ENCODE measurements at places on chromosomes 13 and 19.

DNA sequence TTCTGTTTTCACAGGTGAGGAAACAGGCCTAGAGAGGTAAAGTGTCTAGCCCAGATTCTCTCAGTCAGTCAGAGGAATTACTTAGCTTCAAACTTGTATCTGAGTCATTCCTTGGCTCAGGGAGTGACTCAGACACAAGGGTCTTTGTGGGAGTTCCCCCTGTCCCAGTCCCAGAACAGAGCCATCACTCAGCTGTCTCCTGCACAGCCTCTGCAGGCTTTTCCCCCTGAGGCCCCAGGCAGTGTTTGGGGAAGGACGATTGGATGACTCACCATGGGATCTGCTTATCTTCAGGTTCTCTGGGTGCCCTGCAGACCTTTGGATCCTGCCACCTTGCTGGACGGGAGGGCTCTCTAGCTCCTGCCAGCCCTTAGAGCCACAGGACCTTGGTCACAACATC lies 13.2 kb downstream of the ZNF793 start:
- no peak for DNase-seq

- DNase-seq = no peak
Measured at GRCh38 chr13:104632736-104633135, 1566.5 kb upstream of the SLC10A2 start.

GRCh38 chr19:3357992-3358688 lies 8.2 kb upstream of the NFIC start:
- DNase-seq = no peak

DNA sequence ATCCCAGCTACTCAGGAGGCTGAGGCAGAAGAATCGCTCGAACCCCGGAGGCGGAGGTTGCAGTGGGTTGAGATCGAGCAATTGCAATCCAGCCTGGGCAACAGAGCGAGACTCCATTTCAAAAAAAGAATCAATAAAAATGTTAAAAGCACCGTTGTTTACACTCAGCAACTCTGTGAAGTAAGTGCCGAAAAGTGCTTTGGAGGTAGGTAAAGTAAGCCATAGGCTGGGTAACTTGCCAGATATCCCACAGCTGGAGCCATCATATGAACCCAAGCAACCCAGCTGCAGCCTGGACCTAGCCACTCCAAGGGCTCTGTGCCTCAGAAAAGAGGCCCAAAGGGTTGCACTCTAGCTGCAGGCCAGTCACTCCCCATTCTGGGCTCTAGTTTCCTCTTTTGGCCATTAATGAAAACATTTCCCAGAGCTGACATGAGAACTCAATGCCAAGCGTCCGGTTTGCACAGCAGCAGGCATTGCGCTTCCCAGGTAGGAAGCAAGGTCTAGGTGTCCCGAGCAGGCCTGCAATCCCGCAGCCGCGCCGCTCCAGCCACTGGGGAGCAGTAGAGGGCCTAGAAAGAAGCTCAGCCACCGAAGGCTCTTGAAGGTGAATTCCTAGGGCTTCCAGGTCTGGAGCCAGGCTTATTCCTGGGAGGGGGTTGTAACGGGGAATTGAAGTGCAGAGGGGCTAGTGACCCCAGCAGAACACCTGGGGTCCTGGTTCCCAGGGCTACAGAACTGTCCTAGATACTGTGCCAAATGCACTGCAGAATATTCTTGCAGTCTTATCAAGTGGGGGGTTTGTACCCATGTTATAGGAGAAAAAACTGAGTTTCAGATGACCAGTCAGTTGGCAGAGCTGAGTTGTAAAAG lies 4.1 kb upstream of the CD79A start:
- peak; percentile 47 for DNase-seq

DNA sequence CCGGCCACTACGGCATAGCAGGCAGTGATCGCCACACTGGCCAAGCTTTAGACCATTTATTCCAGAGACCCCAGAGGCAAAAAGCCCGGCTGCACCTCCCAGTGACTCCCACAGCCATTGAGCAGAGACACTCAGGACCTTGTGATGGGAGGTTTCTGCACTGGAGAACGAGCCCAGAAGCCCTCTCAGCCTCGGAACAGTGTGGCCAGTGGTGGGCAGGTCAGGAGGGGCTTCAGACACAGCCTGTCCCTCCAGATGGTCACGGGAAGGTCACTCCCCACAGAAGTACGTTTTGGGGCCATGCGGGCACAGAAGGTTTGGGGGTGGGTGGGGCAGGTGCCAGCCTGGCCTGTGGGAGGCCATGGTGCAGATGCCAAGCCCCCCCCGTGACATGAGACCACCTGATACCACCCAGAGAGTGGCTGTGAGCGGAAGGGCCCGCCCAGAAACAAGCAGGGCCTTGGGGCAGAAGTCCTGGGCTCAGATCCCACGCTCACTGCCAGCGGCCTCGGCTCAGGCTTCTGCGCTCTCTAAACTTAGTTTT lies 599 bp upstream of the F10 start:
- DNase-seq = no peak

DNA sequence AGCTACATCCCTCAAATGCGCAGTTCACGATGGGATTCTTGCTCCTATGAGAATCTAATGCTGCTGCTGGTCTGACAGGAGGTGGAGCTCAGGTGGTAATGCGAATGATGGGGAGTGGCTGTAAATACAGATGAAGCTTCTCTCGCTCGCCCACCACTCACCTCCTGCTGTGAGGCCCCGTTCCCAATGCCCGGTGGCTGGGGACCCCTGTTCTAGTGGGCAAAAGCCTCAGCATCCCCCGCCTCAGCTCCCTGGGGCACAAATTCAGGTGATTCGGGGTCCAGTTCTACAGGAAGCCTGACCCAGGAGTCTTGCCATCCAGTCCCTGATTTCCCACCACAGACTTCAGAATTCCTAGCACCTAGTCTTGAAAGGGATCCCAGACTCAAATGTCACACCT lies 3.7 kb downstream of the RETN start:
- no peak for DNase-seq

DNA sequence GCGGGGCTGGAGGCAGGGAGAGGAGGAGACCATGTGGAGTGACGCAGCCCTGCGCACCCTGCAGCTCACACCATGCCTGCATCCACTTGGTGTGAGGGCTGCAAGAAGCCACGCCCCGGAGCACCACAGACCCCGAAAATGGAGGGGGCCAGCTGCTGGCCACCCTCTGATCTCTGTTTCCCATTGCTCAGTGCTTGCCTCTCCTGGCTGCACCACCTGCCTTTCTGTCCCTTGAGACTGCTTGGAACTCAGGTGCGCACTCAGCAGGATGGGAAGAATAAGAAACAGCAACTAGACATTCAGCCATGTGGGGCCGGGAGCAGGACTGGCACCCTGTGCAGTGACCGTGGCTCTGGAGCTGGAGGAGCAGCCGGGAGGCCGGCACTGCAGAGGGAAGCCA lies 64.0 kb downstream of the ANKRD10 start:
- DNase-seq = no peak

- no peak for DNase-seq
Measured at GRCh38 chr13:67298297-67298696, 68.2 kb upstream of the PCDH9 start.

DNA sequence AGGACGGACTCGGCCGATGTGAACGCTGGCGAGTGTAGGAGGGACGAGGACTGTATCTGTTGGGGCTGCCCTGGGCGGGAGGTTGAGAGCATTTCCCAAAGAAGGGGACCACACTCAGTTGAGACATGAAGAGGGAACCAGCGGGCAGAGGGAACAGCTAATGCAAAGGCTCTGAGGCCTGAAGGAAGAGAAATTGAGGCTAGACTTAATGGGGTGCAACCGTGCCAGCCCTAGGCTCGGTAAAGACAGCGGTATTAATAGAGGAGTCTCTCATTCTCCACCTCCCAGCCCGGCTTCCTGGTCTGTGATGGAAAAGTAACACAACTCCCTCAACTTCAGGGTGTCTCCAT lies 1.1 kb downstream of the MPV17L2 start:
- no peak for DNase-seq

DNA sequence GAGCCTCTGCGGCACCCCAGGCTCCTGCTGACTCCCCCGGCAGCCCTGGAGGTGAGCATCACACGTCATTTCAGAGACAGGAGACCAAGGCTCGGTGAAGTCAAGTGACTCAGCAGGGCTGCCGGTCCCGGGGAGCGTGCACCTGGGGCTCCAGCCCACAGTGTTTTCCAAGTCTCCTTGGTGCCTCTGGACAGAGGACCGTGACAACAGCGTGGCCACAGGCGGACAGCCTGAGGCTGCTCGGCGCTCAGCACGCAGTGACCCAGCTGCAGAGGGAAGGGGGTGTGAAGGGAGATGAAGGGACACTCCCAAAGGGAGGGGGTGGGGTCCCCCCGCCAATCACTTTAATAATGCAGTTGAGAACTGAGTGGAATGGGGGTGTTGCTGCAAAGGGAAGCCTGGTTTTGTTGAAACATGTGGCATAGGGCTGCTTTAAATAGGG lies 17.5 kb upstream of the ASPDH start:
- DNase-seq = no peak

- no peak for DNase-seq
Measured at GRCh38 chr13:113322043-113322461, 25.0 kb downstream of the LAMP1 start.

GRCh38 chr13:33015791-33016323 lies 366 bp upstream of the KL start:
- DNase-seq = no peak

GRCh38 chr19:54035215-54036178 lies 28.2 kb downstream of the VSTM1 start:
- DNase-seq = no peak

DNA sequence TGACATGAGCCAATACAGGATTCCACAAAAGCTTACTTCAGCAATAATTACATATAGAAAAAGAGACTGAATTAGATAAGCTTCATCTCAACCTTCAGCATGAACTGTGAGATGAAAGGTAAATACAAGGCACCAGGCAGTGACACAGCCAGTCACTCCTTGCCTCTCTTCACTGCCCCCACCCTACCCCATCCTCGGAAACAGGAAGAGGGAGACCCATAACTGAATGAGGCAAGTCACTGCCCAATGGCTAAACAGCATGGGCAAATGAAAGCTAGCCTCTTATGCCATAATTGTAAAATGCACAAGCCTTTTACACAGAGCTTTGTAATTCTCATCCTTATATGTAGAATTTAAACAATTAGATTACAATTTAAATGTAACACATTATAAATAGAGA lies 1.7 kb downstream of the ZNF160 start:
- DNase-seq = peak; percentile 14

GRCh38 chr19:58394821-58395219 lies 636 bp upstream of the RNF225 start:
- DNase-seq = no peak

GRCh38 chr13:95367309-95367843 lies 66.1 kb upstream of the ABCC4 start:
- DNase-seq = no peak

GRCh38 chr13:66716538-66716937 lies 513.6 kb downstream of the PCDH9 start:
- no peak for DNase-seq

DNA sequence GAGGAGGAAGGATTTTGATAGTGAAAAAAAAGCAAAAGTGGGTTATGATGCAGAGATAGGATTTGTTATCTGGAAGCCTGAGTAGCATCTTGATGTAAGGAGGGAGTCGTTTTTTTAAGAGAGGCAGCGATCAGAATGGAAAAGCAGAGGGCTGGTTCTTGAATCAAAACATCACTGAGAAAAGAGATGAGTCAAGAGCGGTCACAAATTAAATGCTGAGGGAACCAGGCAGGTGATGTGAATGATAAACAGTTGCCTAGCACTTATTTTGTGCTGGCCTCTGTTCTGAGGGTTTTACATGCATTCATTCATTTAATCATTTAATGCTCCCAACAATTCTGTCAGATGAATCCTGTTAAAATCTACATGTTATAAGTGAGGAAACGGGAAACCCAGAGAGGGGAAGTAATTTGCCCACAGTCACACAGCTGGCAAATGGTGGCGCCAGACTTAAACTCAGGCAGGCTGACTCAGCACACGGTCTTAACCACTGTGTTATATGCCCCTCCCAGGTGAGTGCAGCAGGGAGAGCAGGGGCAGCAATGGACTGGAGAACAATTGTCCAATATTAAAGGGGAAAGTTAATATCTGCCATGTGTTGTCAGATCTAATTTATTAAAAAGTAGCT lies 21.4 kb downstream of the SIGLECL1 start:
- DNase-seq = no peak

DNA sequence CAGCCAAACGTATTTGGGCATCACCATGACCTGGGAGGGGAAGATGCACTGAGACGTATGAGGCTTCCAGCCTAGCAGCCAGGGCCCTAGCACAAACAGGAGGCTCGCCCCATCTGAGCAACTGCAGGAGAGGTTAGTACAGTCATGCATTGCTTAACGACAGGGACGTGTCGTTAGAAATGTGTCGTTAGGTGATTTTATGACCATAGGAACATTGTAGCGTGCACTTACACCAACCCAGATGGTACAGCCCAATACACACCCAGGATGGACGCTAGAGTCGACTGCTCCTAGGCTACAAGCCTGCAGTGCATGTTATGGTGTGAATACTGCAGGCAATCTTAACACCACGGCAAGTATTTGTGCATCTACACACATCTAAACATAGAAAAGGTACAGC lies 9.3 kb downstream of the CD177 start:
- DNase-seq = no peak

GRCh38 chr13:52950436-52950956 lies 78.1 kb upstream of the OLFM4 start:
- no peak for DNase-seq

- no peak for DNase-seq
Measured at GRCh38 chr19:15296841-15297415, 35.4 kb downstream of the BRD4 start.

DNA sequence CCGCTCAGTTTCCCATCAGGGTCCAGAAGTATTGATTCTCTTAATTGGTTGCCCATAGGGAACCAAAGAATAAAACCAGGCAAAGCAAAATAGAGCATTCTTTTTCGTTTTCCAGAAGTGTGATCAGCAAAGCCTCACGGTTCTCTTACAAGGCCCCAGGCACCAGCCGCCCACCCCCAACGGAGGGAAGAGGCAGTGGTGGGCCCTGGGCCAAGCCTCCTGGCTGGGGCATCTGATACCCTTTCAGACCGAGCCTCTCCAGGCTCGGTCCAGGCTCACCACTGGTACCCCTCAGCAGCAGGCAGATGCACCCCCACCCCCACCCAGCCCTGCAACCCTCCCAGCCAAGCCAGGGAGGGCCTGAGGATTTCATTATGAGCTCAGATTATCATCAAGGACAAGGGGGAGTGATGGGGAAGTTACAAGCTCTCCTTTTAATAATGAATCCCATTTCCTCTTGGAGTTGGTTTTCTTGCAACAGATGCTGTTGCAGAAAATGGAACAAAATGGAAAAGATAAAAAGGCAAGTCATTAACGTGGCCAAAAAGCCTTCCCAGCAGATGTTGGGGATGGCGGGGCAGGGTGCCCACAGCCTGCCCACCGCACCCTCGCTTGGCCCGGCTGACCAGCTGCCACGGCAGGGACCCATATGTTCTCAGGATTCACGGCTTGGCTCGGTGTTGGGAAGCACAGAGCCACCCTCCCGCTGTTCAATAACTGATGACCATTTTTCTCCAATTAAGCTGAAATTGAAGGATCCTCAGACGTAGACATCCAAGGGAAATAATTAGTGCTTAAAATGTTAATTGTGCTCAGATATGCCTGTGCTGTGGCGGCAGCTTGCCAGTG lies 45.9 kb upstream of the KCTD15 start:
- DNase-seq = no peak

GRCh38 chr13:87884884-87885283 lies 213.7 kb downstream of the SLITRK5 start:
- DNase-seq = no peak

Data from germinal center (tissue), 1 donor.